WTC11 (cell line): ENCODE measurements at places on chromosomes 1 and 21.

- DNase-seq, result no peak
Measured at GRCh38 chr1:3001471-3002348, 19.6 kb upstream of the ACTRT2 start.

DNA sequence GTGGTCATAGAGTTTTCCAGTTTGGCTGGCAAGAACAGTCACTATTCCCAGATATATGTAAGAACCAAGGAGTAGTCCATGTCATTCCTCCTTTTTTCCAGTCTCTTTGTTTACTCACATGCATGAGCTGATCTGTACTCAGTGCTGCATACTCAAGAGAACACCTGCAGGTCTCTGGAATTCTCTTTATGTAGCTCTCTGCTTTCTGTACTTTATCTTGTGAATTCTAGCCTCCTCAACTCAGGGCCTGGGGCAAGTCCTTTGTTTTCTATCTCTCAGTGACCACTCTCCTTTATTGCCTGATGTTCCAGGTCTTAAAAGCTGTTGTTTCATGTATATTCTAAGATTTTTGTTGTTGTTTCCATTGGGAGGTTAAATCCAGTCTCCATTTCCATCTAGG is 478.9 kb downstream of the DPYD start:
- no peak for DNase-seq

DNA sequence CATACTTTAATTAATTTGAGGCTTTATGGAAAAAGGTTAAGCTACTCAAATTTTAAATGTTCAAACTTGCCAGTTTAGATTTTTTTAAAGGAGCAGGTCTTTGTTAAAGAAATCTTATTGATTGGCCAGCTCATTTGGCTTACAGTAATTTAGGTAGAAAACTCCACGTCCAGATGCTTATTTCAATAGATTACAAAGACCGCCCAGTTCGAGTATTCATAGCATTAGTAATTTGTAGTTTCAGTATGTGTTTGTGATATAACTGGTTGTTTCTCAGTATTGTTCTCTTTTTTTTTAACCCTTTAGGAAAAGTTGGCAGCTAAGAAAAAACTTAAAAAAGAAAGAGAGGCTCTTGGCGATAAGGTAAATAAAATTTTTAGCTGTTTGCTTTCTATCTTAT is 1.6 kb downstream of the RPF1 start:
- DNase-seq, result no peak

DNA sequence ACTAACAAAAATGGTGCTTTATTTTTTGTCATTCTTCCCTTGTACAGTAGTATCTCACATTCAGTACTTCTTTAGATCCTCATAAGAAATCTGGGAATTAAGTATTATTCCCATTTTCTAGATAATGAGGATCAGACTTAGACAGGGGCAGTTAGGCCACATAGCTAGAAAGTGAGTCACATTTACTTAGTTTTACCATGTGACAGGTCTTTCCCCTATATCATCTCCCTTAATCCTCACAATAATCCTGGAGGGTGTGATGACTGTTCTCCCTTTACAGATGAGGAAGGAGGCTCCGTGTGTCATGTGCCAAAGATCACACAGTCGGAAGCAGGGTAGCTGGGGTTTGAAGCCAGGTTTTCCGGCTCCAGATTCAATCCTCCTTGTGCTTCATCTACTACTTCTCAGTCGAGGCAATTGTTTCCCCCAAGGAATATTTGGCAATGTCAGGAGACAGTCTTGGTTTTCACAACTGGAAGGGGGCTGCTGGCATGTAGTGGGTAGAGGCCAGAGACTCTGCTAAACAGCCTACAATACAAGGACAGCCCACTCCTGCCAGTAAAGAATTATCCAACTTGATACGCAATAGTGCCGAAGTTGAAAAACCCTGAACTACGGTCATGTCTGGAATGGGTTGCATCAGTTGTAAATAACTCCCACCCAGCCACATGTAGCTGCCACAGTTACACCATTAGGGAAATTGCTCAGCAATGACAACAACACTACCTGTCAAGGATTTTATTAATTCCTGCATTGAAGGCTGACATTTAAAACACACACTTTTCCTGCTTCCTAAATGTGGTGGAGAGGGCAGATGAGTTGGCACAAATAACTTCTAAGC is 54.5 kb downstream of the C8B start:
- no peak for DNase-seq

- no peak for DNase-seq
Measured at GRCh38 chr1:30904191-30904961, 4.2 kb downstream of the SDC3 start.

DNA sequence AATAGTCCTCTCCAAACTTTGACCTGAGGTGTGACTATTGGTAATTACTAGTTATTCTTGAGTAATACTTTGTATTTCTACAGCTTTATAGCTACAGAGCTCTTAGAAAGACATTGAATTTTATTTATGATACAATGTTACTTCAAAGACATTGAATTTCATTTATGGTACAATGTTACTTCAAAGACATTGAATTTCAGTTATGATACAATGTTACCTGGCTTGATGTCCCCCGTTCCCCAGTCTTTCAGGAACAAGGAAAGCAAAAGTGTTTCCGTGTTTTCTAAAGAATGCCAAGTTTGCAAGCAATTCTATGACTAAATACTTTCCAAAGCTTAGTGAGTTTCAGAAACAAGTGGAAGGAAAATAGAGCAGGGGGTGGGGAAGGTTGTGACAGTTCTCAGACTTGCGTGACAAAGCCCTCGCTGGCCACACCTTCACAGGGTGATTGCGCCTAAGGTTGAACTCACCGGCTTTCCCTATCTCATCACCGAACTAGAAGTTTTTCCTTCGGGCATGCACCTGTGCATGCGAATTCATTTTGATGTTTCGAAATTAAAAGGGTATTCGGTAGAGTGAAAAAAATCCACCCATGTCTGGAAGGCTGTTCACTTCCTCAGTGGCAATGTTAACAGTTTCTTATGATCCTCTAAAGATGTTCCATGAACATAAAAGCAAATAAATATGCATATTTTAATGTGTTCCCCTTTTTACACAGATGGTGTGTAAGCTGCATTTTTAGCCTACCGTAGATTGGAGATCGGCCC is 909 bp upstream of the PAXBP1 start:
- no peak for DNase-seq

DNA sequence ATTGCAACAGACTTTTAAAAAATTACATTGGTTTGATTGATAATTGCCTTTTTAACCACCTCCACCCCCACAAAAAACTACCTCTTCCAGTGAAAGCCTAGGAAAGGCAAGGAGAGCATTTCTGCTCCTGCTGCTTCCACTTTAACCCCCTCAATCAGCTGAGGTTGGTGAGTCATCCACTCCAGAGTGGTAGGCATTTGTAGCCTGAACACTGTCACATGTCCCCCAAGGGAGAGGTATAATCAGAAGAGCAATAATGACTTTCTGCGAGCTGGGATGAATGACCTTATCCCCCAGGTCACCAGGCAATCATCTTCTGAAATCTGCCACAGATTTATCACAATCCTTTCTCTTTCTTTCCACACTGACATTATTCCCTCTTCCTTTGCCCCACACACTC is 126.6 kb upstream of the CAMK1G start:
- DNase-seq, result no peak

GRCh38 chr1:10541286-10541685 is 66.5 kb downstream of the PEX14 start:
- DNase-seq, result peak; percentile 68

DNA sequence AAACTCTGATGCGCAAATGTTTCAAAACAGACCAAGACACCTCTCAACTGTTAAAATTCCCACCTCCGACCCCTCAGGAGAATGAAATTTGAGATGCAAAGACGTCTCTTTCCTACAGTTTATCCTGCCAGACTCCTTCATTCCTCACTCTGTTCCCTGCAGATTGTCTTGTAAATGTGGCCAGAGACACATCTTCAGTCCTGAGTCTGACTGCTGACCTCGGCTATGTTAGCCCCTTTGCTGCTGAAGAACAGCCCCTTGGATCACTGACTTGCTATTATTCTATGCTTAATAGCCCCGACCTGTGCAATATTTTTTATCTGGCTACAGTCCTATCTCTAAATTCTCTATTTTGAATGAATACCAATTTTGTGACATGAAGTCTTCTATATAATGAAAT is 16.6 kb upstream of the ESRRG start:
- no peak for DNase-seq

DNA sequence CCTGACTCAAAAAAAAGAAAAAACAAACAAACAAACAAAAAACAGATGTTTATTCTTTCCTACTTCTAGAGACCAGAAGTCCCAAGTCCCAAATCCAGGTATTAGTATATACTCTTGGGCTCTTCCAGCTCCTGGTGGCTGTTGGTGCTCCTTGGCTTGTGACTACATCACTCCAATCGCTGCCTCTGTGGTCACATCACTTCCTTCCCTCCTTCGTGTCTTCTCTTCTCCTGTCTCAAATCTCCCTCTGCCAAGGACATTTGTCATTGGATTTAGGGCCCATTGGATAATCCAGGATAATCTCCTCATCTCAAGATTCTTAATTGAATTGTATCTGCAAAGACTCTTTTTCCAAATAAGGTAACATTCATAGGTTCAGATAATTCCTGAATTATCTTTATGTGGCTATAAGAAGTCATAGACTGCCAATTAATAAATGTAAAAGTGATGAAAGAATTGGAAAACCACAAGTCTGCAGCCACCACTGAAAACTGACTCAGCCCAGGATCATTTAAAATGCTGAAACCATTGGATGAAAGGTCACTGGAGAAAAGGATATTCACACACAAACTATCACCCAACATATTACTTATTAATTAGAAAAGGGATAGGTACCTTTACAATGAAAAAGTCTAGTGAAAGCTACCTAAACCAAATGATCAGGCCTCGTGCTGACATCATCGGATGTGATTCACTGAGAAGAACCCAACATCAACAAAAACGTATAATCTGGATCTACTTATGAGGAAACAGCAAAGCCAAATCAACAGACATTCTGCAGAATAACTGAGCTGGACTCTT is 67.1 kb downstream of the ZNF281 start:
- DNase-seq, result no peak

- DNase-seq, result no peak
Measured at GRCh38 chr1:88509379-88509778, 174.7 kb upstream of the PKN2 start.

DNA sequence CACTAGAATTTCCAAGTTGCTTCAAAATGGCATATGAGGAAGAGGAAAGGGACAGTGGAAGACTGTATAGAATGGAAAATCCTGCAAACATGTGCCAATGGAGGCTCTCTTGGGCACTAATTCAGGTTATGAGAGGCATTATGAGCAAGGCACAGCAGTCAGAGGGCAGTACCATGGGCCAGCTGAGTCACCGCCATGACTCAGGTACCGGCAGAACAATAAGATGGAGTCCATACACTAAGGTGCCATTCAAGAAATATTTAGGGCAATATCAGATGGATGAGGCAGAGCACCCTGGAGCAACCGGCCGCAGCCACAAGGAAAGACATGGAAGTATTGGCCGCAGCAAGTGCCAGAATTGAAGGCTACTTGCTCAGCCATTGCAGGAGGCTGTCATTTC is 25.6 kb upstream of the VAV3 start:
- no peak for DNase-seq

DNA sequence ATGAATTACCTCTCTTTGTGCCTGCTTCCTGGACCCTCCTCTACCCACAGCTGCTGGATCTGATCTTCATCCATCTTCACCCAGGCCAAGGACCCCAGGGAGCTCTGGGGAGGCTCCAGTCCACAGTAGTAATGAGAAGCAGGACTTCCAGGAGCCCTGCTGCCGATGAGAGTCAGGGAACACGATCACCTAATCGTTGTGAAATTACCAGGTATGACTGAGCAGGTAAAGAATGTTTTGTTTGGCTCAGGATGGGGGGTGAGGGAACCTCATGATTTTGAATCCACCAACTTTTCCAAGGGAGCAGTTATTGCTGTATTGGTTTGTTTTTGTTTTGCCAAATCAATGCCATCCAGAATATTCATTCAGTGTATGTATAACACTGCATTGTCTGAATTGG is 454.0 kb downstream of the PLPP3 start:
- no peak for DNase-seq

DNA sequence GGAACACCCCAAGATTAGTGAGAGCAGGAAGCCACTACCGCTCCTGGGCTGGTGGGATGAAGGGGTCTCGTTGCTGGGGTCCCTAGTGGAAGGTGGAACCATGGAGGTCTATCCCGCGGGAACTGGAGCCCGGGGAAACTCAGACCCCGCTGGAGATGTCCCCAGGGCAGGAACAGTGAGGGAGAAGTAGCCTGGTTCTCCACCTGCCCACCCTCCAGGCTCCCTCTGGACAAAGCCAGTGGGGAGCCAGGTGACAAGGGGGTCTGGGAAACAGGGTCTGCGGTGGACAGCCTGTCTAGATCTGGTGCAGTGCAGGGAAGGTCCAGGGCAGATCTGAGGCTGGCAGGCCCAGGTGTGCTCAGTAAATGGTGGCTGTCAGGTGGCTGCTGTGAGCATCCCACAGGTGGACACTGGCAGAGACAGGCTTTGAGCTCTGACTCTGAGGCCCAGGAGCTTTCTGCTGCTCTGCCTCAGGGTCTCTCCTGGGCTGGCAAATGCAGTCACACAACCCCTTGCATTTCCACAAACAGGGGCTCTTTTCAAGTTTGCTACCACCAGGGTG is 88.0 kb upstream of the TLR5 start:
- DNase-seq, result no peak

- no peak for DNase-seq
Measured at GRCh38 chr21:39461419-39461818, 9.6 kb downstream of the SH3BGR start.

DNA sequence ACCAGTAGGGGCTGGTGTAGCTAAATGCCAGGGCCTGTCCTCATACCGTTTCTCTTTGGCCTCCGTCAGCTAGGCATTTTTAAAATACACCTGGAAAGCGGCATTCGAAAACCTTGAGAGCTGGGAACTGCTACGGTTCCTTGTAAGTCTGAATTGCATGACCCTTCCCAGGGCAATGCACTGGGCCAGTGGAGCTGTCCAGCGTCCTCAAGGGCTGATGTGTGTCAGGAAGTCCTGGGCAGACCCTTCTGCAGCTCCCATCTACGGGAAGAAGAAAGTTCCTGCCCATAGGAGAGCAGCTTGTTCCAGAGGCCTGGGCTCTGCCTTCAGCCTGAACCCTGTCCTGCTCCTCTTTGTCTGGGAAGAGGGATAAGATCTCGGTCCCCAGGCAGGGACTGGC is 34.1 kb downstream of the UBASH3A start:
- peak; percentile 45 for DNase-seq

DNA sequence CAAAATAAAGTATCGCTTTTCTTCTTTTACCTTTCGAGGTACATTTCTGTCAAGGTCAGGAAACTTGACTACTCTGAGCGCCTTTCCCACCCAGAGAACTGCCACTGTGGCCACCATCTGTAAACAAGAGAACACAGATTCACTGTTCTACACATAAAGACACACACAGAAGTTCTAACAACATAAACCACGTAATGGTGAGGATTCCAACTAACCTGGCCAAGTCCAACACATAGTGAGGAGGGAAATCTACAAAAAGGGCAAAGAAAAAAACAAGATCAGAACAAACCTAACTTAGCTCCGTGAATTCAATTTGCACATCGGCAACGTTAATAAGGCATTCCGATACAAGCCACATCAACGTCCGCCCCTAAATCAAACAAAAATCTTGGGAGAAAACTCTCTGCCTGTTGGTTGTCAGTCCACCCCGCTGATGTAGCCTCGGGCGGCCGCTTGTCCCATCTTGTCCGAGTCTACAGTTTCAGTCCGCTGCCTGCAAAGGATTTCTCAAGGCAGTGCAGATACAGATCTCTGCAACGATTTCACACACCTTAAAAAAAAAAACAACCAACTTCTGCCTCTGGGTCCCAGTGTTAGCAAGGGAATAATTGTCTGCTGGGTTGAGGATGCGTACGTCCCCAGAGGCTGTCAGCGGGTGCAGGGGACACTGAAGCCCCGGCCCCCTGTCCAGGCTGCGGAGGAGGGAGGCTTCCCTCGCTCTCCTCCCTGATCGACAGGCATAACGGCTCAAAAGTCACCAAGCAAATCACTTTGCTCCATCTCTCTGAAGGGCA is 1.0 kb downstream of the SLC35D1 start:
- DNase-seq, result peak; percentile 16
